ENCODE measurements at places on chromosomes 5 and 9. TPM values are rescaled to one million over a fixed set of nuclear protein-coding genes. Genes with fewer than 3 reads are reported as not detected.

- peak; percentile 42 for DNase-seq
These were observed 89.6 kb downstream of the SPRY4 start for GRCh38 chr5:142235050-142235797.

- no peak for DNase-seq
These were observed 11.8 kb downstream of the TBC1D13 start for GRCh38 chr9:128798896-128799295.

DNA sequence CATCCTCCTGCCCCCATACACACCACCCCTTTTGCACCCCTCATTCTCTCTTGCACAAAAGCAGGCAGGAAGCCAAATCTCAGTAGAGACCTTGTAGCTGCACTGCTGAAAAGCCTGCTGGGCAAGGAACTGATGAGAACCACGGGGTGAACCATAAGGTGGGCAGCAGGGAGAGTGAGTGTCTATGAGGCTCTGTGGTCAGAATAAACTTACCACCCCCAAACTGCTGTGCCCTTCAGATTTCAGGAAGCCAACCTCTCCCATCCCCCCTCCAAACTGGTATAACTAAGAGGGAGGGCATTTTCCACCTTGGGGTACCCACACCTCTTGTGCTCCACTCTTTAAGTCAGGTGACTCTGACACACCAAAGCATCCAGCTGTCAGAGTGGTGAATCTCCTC lies 471.4 kb downstream of the SPOCK1 start:
- DNase-seq, result no peak

- DNase-seq, result peak; percentile 31
These were observed 40.6 kb upstream of the ZNG1F start for GRCh38 chr9:41229408-41230401.

The GRM6 gene
- total RNA-seq, result not detected

- no peak for DNase-seq
These were observed 71.9 kb downstream of the CDK5RAP2 start for GRCh38 chr9:120507936-120508510.

- DNase-seq, result peak; percentile 47
These were observed 396.0 kb upstream of the ZNF608 start for GRCh38 chr5:125142458-125142857.

DNA sequence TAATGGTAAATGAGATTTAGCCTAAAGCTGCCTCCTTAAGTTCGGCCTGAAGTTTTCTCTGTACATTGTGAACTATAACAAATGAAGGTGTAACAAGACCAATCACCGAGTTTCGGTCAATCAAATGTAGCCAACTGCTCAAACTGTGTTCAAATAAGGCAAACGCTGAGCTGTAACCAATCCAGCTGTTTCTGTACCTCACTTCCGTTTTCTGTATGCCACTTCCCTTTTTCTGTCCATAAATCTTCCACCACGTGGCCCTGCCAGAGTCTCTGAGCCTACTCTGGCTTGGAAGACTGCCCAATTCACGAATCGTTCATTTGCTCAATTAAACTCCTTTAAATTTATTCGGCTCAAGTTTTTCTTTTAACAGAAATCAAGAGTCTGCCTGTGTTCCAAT lies 193.5 kb upstream of the KLF9 start:
- no peak for DNase-seq

GRCh38 chr9:127562841-127563401 lies 49.2 kb upstream of the STXBP1 start:
- DNase-seq, result no peak

DNA sequence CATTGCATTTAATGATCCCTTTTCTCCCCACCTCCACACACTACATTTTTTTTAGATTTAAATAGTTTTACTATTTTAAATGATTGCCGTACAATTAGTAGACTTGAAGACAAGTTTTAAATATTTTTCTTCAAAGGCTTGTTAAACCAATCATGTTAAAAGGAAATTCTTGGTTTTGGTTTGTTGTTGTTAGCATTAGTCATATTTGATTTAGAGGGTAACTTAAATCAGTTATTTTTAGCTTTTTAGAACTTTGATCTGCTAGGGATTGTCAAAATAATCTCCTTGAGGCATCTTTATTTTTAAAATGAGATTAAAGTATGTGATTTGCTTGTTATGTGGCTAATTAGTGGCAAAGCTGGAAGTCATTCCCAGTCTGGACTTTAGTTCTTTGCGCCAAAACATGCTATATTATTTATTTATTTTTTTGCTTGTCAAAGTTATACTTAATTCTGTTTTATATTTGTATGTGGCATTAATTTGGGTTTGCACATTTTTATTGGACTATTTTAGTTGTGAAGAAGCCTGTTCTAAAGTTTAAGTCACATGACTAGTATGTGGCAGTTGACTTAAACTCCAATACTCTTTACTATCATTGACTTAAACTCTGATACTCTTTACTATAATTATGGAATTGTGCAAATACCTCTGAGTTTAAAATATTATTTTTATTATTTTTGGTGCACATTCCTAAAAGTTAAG lies 14.7 kb downstream of the ITGA1 start:
- DNase-seq, result no peak

- DNase-seq, result no peak
These were observed 9.0 kb upstream of the DCP2 start for GRCh38 chr5:112967520-112968083.

DNA sequence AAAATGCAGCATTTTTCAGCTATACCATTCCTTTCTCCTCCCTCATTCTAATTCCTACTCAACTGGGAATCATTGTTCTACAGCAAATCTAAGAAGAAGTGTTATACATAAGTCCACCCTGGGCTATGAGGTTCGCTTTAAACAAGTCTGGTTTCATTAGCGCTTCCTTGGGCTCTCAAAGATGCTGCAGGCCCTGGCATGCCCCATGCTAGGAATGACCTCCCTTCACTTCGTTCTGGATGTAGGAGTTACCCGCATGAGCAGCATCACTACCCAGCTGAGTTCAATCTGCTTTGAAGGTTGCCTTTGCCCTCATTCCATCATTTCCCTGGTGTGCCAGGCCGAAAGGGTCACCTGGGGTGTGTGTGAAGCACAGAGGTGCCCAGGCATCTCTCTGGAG lies 35.4 kb downstream of the F2R start:
- peak; percentile 28 for DNase-seq

DNA sequence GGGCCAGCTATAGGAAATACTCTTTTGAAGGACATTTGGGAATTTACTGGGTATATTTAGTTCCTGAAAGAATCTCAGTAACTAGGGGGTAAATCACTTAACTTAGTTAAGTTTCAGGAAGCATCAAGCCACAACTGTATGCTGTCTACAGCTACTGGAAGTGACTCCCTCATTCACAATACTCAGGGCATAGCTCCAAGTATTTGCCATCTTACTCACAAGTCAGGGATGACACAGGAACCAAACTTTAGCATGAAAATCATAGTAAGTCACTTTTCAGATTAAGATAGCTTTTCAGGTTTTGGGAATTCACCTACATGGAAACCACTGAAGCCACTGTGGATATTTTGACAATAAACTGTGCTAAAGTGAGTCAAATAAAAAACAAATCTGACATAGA lies 242.4 kb upstream of the ATP10B start:
- DNase-seq, result peak; percentile 43

GRCh38 chr5:139105621-139106071 lies 92.5 kb downstream of the SIL1 start:
- DNase-seq, result no peak

DNA sequence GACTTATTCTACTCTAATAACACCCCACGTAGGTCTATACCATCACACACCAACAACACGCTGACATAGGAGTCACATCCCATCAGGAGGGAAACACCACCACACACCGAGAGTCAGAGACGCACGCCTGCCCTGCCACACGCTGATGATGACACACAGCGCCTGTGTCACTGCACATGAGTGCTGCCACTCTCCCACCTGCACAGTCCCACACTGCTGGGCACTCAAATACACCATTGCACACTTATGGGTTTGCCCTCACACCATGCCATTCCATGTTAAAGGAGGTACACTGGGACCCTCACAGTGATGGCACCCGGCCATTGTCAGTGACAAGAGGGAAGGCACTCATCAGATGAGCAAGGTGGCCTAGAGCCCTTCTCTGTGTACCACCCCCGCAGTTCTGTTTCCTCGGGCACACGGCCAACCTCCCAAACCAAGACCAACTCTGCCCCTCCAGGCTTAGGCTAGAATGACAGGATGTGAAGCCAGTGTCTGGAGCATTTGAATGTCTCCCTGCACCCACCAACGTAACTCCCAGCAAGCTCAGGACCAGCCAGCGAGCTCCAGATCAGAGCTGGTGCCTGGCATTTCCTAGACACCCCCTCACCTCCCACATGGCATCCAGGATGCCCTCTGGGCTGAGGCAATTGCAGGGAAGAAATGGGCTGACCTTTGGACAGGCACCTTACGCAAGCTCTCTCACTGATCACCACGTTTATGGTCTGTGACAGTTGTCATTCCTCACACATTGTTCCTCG lies 3.6 kb upstream of the CPLX2 start:
- peak; percentile 17 for DNase-seq

- no peak for DNase-seq
These were observed 81.8 kb downstream of the TRIM36 start for GRCh38 chr5:115087951-115088350.

GRCh38 chr5:37533851-37534250 lies 154.7 kb downstream of the WDR70 start:
- DNase-seq, result peak; percentile 88

DNA sequence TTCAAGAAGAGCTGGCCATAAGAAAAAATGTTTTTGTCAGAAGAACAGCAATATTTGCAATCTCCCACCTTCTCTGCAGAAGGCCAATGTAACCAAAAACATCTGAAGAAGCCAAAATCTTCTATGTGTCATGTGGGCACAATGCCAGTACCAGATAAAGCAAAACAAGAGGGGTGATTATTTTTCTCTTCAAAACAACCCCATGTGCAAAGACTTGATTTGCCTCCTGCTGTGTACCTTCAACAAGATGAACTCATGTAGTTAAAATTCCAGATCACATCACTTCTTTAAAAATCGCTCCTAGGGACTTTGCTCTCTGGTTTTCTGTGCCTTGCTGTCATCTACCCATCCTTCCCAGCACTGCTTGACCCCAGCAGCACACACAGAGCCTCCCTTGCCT lies 134.0 kb upstream of the MAP3K1 start:
- no peak for DNase-seq

GRCh38 chr5:78594610-78595457 lies 53.7 kb downstream of the LHFPL2 start:
- DNase-seq, result peak; percentile 96

GRCh38 chr5:64632251-64632650 lies 58.1 kb upstream of the SHISAL2B start:
- no peak for DNase-seq

DNA sequence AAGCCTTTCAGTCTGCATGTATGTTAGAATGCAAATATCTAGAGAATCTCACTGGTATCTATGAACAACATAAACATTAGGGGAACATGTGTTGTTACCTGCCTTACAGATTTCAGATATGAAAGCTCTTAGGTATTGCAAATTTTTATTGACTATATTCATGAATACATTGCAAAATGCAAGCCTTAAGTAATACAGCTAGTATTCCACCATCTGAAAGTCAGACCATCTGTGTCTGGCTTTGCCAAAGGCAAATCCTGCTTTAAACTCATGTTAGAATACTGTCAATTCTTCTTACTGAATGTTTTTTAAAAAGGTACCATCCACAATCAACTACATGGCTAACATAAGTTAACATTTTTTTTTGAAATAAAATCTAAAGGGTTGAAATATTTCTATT lies 215.6 kb downstream of the AP3B1 start:
- DNase-seq, result no peak

DNA sequence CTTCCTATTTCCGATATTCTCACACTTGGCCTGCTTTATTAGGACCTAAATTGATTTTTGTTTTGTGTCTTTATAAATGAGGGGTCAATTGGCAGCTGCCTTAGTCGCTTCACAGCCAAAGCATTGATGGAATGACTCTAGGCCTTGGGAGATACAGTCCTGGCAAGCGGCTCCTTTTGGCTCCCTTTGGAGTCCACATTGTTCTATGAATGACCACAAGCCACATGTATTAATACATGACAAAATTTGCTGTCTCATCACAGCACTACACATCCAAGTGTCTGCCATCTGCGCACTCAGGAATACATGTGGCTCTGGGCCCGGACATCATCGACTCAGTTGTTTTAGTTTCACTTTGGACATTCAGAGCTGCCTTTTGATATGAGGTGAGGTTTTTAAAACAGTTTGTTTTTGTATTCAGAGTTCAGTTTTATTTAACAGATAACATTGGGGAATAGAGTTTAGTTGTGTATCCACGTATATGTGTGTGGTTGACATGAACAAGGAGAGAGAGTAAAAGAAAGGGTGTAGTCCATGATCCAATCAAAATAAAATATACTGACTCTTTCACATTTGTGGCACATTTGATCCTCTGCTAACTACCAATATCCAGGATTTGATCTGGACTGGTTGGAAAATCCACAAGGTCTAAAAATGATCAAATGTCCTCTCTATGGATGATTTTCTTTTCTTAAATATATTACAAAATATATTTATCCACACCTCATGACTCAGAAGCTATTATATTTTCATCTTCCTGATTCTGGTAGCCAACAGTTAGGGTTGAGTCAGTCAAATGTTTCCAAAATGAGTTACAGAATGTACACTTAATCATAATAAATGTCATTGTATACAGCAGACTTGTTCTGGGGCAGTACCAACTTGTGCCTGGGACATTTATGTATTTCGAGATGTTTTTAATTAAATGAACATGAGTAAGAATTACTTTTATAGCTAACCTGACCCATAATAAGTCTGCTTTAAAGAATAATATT lies 114.0 kb upstream of the MTAP start:
- peak; percentile 87 for DNase-seq

The FOXD4 gene
- total RNA-seq, result 0.67 TPM

The CYLC2 gene
- total RNA-seq, result not detected

DNA sequence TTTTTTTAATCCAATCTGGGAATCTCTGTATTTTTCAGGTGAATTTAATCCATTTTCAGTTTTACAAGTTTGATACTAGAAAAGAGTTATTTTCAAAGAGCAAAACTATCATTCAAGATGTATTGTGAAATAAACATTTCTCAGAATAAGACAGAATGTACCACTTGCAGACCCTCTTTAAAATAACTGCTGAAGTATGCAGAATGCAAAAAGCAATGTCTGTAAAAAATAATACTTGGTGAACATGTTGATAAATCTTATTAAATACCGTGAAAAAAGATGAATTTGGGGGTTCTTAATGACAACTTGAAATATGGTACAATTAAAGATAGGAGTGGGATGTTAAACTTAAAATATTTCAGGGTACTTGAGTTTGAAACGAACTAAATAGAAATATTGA lies 26.1 kb upstream of the RASA1 start:
- no peak for DNase-seq

- DNase-seq, result peak; percentile 71
These were observed 150.1 kb downstream of the OSTF1 start for GRCh38 chr9:75238311-75238976.

The WDR31 gene
- total RNA-seq, result 2.3 TPM

The SLC9A3 gene
- 1.3 TPM for total RNA-seq

GRCh38 chr9:21255538-21256212 lies 15.9 kb upstream of the IFNA14 start:
- DNase-seq, result no peak

The POU5F2 gene
- total RNA-seq, result 2.3 TPM

The RNF130 gene
- total RNA-seq, result 18.4 TPM

GRCh38 chr9:16619402-16619801 lies 251.1 kb downstream of the BNC2 start:
- no peak for DNase-seq

The DMGDH gene
- 6.4 TPM for total RNA-seq

The EIF4E1B gene
- not detected for total RNA-seq

The RNF44 gene
- total RNA-seq, result 29.1 TPM

The ZNF658 gene
- 13.5 TPM for total RNA-seq

- DNase-seq, result no peak
These were observed 56.6 kb downstream of the HSD17B3 start for GRCh38 chr9:96245399-96245798.
